ENCODE measurements at places on chromosomes 1 and 21.

DNA sequence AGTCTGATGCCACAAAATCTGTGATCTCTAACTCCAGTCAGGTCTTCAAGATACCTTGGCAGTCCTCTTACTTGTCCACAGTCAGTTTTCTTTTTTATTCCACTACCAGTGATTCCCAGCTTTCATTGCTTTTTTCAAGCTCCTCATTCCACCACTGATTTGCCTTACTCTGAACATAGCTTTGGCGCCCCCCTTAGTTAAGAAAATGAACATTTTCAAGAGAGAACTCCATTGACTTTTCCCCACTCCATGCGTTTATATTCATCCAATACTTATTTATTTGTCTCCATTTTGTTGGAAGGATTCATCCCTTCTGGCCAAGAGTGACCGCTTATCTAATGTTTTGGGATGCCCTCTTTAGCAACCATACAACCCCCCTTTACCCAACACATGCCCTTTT, 33.9 kb upstream of the IPO9 start:
- no peak for DNase-seq

GRCh38 chr21:38173276-38174035, 83.3 kb upstream of the KCNJ15 start:
- DNase-seq, result no peak

DNA sequence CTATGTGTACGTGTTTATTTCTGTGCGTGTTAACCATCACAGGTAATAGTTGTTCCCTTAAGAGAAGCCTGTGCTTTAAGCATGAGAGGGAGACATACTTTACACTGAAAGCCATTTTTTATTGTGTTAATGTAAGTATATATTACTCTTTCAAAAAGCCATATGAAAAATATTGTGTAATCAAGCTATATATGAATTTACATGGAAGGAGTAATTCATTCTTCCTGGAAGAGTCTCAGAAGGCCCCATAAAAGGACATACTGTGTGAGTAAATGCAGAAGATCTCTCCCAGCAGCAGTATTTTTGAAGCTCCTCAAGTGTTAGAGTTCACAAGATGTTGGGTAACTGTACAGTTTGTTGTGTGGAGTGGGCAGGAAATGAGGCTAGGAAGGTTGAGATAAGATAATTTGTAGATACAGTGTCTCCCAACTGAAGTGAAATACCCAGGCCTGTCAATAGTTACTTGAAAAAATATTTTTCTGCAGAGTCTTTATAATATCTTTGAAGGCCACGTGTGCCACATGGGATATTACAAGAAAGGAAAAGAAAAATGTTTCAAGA, 138.3 kb downstream of the PTGER3 start:
- DNase-seq, result no peak

GRCh38 chr1:87338566-87338965, 9.9 kb downstream of the LMO4 start:
- no peak for DNase-seq

DNA sequence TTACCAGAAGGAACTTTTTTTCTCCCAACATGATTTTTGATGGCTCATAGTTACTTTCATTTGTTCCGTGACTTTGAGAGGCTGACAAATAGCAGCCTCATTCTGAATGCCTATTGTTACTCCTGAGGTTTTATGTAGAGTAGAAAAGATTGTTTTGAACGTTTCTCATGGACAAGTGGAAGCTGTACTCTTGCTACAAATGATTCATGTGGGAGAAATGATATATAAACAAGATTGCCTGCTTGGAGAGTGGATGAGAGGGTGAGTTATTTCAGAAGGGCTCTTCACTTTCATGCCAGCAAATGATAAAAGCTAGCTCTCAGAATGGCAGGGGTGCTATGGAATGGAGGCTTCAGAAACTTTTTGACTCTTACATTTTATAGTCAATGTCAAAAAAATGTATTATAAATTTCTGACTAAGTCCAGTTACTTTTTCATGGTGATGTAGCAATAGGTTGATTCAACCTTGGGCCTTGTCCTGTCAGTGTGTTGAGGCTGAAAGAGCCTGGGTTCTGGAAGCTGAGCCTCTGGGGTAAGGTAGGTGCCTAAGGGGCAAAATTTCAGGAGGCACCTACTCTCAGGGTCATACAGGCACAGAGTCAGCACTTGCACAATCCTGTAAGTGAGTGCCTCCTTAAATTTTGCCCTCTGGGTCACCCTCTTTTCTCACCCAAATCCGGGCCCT, 19.4 kb downstream of the JUN start:
- DNase-seq, result no peak

- DNase-seq, result no peak
Measured at GRCh38 chr1:70915258-70916033, 132.2 kb downstream of the PTGER3 start.

GRCh38 chr1:38700077-38700470, 159.5 kb downstream of the RRAGC start:
- no peak for DNase-seq

All from stimulated activated CD4-positive, alpha-beta T cell treated with anti-CD3 and anti-CD28 coated beads, Interleukin-2, amount 100 ng/mL, for 4 hours (primary cell).